ENCODE measurements at places on chromosomes 11 and 22.

DNA sequence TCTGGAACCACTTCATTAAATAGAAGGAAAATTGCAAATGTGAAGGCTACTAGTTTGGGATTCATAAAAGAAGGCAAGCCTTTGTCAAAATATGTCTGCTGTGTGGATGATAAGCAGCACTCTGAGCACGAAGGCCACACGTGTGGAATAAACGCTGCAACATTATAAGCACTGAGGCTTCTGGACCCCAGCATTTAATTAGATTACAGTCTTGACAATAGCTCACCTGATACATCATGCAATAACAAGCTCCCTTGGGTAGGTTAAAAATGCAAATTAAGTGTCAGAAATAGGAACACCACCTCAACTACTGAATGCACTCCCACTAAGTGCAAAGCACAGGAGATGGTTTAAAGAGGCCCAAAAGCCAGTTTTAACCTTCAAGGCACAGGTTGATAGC, 179.3 kb downstream of the LARGE1 start:
- no peaks in the 10 kb centered on the region for H3K27me3 ChIP-seq
- H3K27ac ChIP-seq, result no peak overlapping the region
- no peak overlapping the region for H3K4me3 ChIP-seq
- DNase-seq, result no peak
- H3K36me3 ChIP-seq, result no peaks in the 10 kb centered on the region

DNA sequence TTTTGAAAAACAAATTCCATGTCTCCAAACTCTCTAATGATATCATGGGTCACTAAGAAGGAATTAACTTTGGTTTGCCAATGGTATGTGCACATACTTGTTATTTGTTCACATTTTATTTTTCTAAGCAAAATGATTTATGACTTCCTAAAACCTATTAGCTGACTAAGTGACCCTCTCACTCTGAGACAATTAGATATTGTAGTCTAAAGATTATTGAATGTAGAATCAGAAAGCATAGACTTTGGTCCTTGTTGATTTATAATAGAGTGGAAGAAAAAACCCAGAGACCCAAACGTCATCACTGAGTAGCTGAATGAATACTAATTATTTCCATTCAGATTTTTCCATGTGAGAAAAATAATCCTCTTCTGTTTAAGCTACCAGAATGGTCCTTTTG, 243.5 kb upstream of the ANO3 start:
- no peaks in the 10 kb centered on the region for H3K27me3 ChIP-seq
- no peak overlapping the region for H3K4me3 ChIP-seq
- no peak for DNase-seq
- no peaks in the 10 kb centered on the region for H3K4me1 ChIP-seq

DNA sequence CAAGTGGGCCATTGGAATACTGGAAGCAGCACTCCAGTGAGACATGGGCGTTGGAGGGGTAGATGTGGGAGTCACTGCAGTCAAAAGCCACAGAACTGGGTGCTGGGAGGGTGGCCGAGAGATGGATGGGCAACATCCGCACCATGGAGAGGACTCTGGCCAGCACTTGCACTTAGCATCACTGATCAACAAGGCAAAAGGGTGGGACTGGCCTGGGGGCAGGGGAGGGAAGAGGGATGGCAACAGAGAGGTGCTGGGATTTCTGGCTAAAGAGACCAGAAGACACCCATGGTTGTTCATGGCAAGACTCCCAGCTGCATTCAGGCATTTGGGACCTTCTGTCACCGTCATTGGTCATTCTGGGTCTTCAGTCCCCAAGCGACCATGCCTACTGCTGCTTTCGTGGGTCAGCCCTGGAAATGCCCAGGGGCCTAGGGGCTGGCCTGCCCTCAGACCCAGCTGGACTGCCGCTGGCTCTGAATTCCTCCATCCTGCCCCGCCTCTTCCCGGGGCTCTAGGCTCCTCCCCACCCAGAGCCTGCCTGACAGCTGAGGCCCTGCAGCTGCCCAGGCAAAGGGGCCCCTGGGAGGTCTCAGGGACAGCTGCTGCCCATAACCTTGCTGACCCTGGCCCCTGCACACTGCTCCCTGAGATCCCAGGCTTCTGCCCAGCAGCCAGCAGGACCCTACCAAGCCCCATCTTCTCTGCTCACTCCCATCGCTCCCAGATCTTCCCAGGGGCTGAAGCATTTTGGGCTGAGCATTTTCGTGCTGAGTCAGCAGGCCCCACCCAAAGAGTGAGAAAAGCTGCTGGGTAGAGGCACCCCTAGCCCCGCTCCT, 13.0 kb upstream of the CDC42EP2 start:
- H3K4me3 ChIP-seq, result no peak overlapping the region
- H3K27ac ChIP-seq, result no peak overlapping the region
- H3K36me3 ChIP-seq, result no peaks in the 10 kb centered on the region
- peaks cover 23% of the 10 kb centered on the region for H3K4me1 ChIP-seq

DNA sequence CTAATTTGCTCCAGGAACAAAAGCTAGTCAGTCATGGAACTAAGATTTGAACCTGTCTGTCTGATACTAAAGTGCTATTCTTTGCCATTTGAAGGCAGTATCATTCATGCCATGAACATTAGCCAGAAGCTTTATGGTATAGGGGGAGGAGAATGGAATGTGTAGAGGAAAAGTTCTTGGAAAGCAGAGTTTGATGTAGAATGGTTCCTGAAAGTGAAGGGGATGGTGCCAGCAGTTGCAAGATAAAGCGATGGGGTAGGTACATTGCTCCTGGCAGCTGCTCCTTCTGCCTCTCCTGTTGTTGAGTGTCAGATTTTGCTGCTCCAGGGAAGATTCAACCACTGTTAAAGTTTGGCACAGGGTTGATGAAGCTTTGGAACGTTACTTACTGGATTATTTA, 53.4 kb downstream of the ARHGAP42 start:
- peak overlapping the region; percentile 21 for H3K27ac ChIP-seq
- no peak for DNase-seq
- peaks cover 20% of the 10 kb centered on the region for H3K4me1 ChIP-seq
- no peaks in the 10 kb centered on the region for H3K27me3 ChIP-seq

DNA sequence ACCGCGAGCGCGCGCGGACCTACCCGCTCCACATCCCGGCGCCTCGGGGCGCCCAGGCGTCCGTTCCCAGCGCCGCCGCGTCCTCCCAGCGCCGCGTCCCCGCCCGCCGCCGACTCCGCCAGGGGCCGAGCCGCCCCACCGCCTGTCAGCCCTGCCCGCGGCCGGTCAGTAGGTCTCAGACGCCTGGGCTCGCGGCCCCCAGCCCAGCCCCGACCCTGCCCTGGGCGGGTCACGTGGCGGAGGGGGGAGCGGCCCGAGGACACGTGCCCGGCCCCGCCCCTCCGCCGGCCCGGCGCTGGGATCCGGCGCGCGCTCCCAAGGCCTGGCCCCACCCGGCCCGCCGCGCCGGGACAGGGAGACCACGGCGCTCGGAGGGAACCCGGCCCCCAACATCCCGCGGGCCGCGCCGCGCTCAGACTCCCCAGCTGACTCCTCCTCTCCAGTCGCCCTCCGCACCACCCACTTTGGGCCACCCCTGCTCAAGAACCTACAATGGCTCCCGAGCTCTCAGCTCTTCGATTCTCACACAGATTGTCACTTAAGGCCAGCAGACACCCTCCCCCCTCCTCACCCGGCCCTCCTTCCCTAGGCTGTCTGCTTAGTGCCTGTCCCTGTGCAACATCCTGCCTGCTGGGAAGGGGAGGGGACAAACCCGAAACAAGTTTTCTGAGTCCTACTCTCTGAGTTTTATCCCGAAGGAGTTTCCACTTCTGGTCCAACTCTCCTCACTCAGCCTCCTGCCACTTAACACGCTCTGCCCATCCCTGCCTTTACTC, at the start of gene RAB3IL1:
RAB3IL1 (minus strand) TSS at position 233 of the 776 bp plus-strand sequence; CDS start at position 34, 199 bp downstream.
- H3K4me1 ChIP-seq, result no peaks in the 10 kb centered on the region
- H3K27ac ChIP-seq, result peak within 1 kb of the TSS; percentile 53
- no peaks in the 10 kb centered on the region for H3K27me3 ChIP-seq
- peak; percentile 82 for DNase-seq

DNA sequence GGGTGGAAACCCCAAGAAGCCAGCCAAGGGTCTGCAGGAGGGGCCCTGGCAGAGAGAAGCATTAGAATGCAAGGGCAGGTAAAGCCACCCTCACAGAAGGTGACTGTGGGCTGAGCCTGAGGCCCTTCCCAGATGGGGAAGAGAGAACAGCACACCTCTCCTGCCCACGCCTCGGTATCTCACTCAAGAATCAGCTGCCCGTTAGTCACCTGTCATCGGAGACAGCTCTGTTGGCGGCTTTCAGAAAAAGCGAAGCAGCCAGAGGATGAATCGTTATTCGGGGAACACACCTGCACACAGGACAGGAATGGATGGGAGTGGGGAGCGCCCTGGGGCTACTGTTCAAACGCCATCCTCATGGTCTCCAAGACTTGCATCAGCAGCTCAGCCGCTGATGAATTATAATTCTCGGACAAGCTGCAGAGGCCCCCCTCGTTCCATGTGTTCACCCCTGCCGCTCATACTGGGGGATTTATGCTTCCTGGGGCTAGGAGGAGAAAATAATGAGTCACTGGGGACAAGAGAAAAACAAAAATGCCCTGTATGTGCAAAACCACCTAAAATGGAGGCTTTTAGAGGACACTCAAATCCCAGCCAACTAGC, 21.6 kb upstream of the TMA7B start:
- H3K4me1 ChIP-seq, result no peaks in the 10 kb centered on the region
- peaks cover 2% of the 10 kb centered on the region for H3K27me3 ChIP-seq
- H3K36me3 ChIP-seq, result no peaks in the 10 kb centered on the region
- DNase-seq, result no peak
- no peak overlapping the region for H3K27ac ChIP-seq
- no peak overlapping the region for H3K4me3 ChIP-seq
